ENCODE measurements at places on chromosomes 13 and 19.
A peak's percentile ranks its signal among the peaks of the same experiment; 100 is the strongest.

DNA sequence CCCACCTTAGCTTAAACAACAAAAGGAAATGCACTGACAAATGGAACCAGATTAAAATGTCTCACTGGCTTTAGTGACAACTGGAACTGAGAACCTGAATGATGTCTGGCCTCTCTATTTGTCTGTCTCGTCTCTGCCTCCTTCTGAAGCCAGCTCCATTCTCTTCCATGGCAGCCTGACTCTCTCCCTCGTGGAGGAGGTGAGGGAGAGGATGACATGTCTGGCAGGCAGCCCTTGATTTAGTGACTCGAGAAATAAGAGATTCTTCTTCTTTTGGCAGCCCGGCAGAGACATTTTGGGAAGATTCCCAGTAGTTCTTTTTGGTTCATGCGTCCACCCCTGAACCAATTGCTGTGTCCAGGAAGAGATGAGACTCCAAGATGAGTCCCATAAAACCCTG lies 131.7 kb downstream of the KLF5 start:
- no peak for DNase-seq

- peak; percentile 99 for DNase-seq
Measured at GRCh38 chr19:48501494-48502349, 9.9 kb downstream of the LMTK3 start.

DNA sequence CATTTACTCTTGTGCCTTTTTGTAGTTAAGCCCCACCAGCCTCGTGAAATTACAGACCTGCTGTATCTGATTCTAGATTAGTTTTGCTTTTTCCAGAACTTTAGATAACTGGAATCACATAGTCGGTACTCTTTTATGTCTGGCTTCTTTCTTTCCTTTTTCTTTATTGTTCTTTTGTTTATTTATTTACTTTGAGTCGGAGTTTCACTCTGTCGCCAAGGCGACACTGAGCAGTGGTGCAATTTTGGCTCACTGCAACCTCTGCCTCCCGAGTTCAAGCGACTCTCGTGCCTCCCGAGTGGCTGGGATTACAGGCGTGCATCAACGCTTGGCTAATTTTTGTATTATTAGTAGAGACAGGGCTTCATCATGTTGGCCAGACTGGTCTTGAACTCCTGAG lies 6.0 kb upstream of the NCCRP1 start:
- no peak for DNase-seq

DNA sequence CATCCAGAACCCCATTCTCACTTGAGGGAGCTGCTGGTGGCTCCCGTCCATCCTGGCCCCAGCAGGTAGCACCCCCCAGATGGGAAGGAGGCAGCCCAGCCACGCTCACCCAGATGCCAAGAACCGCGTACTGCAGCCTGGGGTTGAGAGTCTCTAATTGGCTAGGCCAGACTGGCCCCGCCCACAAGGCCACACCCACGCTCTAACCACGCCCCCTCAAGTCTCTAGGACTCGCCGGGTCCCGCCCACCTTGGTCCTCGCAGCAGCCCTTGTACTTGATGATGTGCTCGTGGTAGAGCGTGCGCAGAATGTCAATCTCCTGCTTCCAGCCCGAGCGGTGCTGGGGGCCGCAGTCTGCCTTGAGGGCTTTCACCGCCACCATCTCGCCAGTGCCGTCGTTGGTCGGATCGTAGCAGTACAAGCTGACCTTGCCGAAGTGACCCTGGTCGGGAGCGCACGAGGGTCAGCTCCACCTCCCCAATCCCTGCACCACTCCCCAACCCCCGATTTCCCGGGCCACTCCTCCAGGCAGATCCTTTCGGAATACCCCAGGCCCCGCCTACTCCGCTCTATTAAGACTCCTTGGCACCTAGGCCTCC lies 14.5 kb upstream of the ICAM3 start:
- peak; percentile 32 for DNase-seq

DNA sequence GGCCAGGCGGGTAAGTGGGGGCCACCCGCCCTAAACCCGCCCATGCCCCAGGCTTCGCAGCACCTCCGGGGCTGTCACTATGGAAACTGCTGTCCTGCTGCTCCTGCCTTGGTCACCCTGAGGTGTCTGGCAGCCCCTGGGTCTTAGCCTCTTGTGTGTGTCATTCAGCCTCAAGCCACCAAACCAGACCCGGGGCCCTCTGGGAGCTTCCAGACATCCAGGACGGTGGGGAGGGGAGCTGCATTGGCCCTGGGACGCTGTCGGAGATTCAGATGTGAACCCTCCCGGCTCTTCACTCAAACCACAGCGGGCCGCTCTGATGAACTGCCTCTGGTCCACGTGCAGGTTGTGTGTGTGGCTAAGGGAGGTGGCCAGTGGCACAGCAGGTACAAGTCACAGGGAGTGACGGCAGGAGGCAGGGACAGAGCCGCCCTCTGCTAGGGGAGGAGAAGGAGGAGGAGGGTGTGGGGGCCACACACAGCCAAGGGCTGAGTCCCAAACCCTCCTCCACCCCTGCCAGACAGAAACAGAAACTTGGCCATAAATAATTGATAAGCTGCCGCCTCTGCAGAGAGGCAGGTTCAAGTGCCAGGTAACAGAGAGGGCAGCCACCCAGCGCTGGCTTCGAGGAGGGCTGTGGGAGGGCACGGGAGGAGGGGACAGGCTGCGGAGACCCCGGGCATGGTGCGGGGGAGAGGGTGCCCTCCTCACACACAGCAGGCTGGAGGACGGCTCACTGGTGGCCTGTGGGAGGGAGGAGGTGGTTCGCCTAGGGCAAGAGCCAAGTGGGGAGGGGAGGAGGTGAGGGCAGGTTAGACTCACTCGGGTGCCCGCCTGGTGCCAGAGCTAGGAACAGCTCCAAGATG lies 8.0 kb downstream of the NANOS3 start:
- peak; percentile 47 for DNase-seq

DNA sequence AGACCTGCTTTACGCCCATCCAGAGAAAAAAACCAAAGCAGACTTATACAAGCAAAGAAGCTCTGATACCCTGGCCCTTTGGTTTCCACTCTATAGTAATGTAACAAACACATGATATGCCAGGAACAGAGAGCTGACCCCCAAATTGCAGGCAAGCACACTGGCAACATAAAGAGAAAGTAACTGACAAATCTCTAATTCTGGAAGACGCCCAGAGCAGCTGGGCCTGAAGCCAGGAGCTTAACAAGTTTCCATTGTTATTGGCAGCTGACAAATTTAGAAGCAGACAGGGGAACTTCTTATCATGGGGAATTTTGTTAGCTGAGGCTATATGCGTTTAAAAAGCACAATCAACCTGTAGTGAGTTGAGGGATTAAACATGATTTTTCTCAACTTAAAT lies 158.0 kb downstream of the DLEU7 start:
- no peak for DNase-seq

DNA sequence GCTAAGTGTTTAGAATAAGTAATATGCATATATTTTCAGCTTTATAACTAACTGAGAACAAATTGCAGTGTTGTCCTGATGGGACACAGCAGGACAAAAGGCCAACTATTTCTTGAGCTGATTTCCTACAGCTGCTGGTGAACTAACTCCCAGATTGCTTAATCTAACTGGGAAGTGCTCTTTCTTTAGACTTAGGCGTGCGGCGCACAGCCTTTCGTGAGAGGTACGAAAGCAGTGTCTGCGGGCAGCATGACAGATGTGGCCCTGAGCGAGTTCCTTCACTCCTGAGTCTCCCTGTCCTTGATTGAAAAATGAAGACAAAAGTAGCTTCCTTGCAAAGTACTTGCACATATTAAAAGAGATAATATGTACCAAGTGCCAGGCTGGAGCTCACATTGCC lies 47.3 kb upstream of the NPAS1 start:
- no peak for DNase-seq

GRCh38 chr13:51739027-51739764 lies 64.8 kb downstream of the DHRS12 start:
- no peak for DNase-seq

- no peak for DNase-seq
Measured at GRCh38 chr13:37479916-37480315, 118.7 kb downstream of the POSTN start.

- DNase-seq, result peak; percentile 87
Measured at GRCh38 chr19:48636859-48637448, at the start of gene DBP. DBP (minus strand) TSS chr19:48637379; CDS start chr19:48636994, 385 bp downstream.

- no peak for DNase-seq
Measured at GRCh38 chr13:25674371-25674770, 302.6 kb downstream of the ATP8A2 start.

DNA sequence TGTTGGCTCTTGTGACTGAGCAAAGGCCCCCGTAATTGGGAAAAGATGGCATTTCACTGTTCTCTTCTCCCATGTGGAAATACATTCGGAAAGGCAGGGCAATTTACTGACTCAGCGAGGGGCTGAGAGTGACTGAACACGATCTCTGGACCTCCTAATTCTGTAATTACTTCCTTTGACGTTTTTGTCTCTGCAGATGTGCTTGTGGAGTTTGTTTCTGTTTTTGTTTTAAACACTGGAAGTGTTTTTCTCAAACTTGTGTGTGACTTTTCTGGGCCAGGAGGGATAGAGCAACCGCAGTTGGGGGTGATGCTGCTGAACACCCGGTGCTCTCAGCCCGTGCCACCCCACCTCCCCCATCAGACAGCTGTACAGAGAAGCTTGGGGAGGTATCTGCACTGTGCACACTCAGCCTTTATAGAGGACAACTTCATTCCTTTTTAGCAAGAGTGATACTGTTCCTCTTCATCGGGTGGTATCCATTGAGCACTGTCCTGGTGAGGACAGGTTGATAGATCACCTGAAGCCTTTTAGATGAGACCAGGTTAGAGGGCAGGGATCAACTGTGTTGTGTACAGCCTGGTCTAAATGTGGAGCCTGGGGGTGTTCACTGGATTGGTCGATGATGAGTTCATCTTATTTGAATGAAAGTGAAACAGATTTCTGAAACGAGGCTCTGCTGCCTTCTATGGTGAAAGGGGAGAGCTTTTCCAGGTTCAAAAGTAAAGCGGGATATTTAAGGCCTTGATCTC lies 117.4 kb downstream of the ESD start:
- DNase-seq, result no peak

DNA sequence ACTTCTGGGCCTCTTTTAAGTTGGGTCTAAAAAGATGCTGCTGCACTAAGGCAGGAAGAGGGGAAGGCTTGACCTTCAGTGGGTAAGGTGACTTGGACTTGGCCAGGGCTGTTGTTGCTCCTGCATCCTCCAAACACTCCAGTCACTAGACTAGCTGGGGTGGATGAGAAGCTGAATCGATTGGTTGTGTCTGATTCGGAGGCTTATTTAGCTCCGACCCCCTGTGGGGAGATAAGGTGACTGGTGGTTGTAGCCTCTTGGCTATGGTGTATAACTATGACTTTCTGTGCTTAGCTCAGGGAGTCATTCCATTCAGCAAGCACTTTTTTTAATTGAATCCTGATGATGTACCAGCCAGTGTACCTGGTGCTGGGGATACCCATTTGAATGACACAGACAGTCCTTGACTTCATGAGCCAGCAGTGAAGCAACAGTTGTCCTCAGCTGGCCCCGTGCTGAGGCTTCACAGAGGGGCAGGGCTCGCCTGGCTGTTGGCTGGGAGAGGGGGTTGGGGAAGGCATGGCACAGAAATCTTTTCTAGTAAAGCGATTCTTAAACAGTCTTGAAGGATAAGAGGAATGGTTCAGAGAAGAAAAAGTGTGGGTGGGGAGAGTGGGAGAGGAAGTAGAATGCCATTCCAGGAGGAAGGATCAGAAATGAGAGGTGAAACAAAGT lies 9.9 kb downstream of the PCDH8 start:
- no peak for DNase-seq

DNA sequence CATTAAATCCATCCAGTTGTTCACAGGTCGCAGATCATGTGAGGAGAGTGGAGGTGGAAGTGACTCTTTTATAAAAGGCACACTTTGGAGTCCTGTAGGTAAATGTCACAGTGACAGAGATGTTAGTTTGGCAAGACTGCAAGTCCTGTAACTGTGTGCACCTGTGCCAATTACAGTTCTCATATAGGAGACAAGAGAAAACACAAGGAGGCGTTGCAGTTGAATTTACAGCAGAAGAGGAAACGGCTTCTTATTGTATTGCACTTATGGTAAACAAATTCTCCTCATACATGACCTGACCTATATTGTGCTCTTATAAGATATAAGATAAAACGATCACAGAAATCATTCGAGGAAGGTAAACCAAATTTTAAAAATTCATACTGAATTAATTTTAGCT lies 732.8 kb upstream of the SLC10A2 start:
- DNase-seq, result no peak

- no peak for DNase-seq
Measured at GRCh38 chr13:99422586-99423220, 78.6 kb upstream of the TM9SF2 start.

All from DMS53 (cell line).